ENCODE measurements at places on chromosomes 12 and 14. TPM values are rescaled to one million over a fixed set of nuclear protein-coding genes. Genes with fewer than 3 reads are reported as not detected.

Gene RHEBL1
- total RNA-seq = 3.4 TPM

Gene GPR135
- 0.29 TPM for total RNA-seq

Gene MGST1
- 319 TPM for total RNA-seq

Gene GSC
- total RNA-seq = 0.58 TPM

Gene CNOT2
- 78.0 TPM for total RNA-seq

Gene DHRS2
- total RNA-seq = not detected

All from myometrial cell (primary cell).